SW480 (cell line): ENCODE measurements at places on chromosomes 12 and 14.

GRCh38 chr12:7117670-7118069 lies 8.7 kb upstream of the C1RL start:
- DNase-seq = no peak

- DNase-seq = no peak
These were observed 338.8 kb upstream of the SFSWAP start for GRCh38 chr12:131372171-131372475.

GRCh38 chr12:123114304-123115083 lies 36.4 kb downstream of the PITPNM2 start:
- DNase-seq = no peak

DNA sequence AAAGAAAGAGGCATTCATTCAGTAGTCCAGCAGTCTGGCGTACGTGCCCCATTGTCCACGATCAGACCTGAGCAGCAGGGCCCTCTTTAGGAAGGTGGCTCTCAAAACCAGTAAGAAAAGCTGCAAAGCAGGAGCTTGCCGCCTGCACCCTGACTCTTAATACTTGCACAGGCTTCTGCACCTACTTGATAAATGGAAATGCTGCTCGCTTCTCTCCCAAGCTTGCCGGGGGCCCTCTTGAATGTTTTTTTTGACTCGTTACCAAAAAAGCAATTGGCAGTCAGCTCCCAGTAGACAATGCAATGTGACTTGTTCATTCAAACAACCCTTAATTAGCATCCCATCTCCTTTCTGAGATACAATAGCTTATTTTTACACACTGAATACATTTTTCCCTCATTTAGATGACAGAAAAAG lies 27.2 kb upstream of the PTPRB start:
- no peak for DNase-seq

- DNase-seq = no peak
These were observed 6.7 kb downstream of the TAS2R43 start for GRCh38 chr12:11085419-11085818.

GRCh38 chr12:78494911-78495310 lies 369.7 kb upstream of the SYT1 start:
- DNase-seq = no peak

- DNase-seq = peak; percentile 95
These were observed 4.6 kb downstream of the AHNAK2 start for GRCh38 chr14:104973385-104974145.

DNA sequence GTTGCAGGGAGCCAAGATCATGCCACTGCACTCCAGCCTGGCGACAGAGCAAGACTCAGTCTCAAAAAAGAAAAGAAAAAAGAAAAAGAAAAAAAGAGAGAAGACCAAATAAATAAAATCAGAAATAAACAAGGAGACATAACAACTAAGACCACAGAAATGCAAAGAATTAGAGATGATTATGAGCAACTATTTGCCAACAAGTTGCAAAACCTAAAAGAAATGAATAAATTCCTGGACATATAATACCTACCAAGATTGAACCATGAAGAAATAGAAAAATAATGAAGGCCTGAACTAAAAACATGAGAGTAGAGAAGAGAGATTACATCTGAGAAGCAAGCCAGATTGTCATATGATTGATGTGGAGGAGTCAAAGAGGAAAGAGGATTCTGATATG lies 17.6 kb upstream of the EPS8 start:
- no peak for DNase-seq

GRCh38 chr14:61512026-61512834 lies 183.1 kb upstream of the HIF1A start:
- peak; percentile 66 for DNase-seq

DNA sequence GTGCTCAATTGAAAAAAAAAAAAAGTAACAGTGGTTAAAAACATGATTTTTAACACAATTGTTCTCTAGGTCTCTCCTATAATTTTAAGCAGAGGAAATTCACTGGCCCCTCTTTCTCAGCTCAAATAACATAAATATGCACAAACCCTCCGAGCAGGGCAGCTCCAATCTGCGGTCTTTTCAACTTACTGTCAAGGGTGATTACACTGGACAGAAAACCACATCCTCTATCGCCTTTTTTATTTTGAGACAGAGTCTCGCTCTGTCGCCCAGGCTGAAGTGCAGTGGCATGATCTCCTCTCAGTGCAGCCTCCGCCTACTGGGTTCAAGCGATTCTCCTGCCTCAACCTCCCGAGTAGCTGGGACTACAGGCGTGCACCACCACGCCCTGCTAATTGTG lies 16.5 kb upstream of the GABARAPL1 start:
- no peak for DNase-seq

DNA sequence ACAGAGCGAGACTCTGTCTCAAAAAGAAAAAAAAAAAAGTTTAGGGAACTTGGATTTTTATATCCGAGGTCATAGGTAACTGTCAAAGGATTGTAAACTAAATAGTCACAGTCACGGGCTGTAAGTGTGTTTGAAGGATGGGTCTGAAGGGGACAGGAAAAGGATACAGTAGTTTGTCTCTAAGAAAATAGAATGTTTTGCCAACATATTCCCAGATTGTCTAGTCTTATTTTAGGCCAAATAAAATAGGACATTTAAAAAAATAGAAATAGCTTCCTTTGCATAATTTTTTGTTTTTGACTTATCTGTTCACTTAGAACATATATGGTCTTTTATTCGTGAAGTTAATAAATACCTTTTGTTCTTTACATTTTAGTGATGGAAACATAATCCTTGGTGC lies 24.2 kb upstream of the REP15 start:
- DNase-seq = no peak

GRCh38 chr14:75871181-75871880 lies 110.5 kb downstream of the TGFB3 start:
- DNase-seq = peak; percentile 42

- DNase-seq = no peak
These were observed 25.1 kb downstream of the CPNE8 start for GRCh38 chr12:38880288-38880687.

DNA sequence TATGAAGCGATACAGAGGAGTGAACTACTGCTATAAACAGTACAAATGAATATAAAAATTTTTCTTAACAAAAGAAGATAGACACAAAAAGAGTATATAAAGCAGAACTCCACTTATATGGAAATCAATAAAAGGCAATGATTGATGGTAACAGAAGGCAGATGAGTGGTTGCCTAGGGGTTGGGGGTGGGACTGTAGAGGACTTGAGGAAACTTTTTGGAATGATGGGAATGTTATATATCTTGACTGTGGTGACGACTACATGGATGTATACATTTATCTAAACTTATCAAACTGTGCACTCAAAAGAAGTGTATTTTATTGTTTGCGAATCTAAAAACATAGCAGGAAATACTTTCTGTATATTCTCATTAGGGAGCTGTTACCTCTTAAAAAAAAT lies 89.1 kb downstream of the PTCSC3 start:
- no peak for DNase-seq

DNA sequence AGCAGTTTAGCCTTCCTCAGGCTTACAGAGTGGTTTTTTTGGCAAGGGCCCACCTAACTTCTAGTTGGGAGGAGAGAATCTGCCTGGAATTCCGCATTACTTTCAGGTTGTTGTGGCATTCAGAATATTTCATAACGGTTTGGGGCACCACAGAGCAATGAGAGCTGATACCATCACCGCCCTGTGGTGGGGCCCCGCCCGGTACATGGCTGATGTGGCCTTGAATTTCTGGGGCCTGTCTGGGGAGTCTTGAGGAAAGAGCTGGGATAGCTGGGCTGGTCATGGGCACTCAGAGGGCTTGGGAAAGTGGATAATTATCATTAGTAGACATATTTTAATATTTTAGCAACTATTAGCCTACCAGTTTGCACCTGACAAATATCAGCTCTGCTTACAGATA lies 4.2 kb downstream of the TESPA1 start:
- DNase-seq = no peak

- no peak for DNase-seq
These were observed 41.2 kb downstream of the APOBEC1 start for GRCh38 chr12:7624478-7624877.

- DNase-seq = no peak
These were observed 80.0 kb downstream of the ATXN2 start for GRCh38 chr12:111519083-111519482.

- peak; percentile 34 for DNase-seq
These were observed 645 bp downstream of the JDP2 start for GRCh38 chr14:75428230-75429104.

DNA sequence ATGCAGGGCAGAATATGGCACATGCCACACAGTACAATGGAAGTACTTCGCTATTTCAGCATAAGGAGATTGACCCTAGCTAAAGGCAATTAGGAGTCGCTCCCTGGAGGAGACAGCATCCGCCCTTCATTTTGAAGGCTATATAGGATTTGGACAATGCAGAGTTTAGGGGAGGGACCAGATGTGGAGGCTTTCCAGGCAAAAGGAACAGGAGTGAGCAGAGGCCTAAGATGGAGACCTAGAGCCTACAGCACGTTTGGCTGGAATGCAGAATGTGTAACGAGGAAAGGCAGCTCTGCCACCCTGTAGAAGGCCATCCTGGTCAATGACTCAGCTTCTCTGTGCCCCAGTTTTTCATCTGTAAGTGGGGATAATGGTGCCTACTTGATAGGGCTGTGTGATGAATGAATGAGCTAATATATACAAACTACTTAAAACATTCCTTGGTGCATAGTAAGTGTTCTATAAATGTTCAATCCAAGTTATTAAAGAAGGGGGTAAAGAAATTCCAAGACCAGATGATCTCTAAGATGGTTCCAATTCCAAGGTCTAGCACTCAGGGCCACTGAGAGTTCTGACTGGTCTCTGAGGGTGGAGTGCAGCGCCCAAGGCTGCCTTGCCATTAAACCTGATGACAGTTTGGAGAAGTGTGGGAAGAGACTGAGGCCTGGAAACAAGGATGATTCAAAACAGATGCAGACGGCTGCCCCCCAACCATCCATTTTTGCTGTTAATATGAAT lies 54.3 kb upstream of the FRMD6 start:
- no peak for DNase-seq

DNA sequence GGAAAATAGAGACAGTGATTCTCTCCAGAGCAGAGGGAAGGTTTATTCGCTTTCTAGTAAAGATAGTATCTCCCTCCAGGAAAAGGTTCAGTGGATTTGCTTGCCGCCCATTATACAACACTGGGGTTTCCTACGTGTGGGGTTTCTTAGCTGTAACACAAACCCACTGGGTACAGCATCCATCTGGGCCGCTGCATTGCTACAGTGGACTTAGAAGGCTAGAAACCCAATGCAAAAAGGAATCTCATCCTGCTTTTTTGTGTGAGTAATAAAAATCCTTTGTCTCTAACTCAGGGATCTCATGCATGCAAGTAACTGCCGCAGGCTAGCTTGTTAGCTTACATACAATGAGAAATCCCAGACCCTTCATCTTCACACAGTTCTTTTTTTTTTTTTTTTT lies 67.1 kb upstream of the BCL2L14 start:
- DNase-seq = no peak

DNA sequence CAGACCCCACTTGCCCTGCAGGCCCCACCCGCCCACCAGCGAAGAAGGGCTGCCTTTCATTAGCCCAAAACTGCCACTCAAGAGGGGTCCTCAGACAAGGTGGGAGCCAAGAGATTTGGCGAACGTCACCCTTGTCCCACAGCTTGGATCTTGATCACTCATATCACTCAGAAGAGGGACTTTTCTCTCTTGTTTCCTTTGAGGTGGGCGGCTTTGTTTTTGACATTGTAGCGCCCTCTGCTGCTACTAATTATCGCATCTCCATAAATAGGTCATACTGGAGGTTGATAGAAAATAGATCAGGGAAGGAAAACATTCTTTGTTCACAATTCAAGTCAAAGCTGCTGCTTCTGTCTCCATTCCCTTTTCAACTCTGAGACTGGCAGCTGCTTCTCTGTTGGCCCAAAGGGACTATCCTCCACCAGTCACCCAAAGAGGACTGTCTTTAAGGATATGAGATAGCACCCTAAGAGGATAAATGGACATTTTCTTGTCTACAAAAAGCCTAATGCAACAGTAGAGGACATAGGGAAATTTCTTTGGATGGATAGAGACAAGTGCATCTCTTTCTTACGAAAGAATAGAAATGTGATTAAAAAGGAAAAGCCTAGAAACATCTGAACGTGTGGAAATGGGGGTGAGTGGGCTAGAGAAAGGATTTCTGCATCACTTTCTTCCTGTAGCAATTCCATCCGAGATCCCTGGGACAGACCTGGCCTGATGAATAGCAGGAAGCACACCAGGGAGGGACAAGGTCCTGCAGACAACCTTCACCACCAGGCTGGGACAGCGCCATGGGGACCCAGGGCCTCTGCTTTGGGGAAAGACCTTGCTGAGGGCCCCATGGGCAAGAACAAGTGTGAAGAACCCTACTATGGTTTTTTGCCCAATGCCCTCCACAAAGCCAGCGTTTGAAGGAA lies 115.8 kb downstream of the DAD1 start:
- peak; percentile 67 for DNase-seq

GRCh38 chr12:41439801-41440200 lies 251.7 kb downstream of the PDZRN4 start:
- no peak for DNase-seq

GRCh38 chr12:54736549-54736948 lies 88.4 kb upstream of the DCD start:
- no peak for DNase-seq

DNA sequence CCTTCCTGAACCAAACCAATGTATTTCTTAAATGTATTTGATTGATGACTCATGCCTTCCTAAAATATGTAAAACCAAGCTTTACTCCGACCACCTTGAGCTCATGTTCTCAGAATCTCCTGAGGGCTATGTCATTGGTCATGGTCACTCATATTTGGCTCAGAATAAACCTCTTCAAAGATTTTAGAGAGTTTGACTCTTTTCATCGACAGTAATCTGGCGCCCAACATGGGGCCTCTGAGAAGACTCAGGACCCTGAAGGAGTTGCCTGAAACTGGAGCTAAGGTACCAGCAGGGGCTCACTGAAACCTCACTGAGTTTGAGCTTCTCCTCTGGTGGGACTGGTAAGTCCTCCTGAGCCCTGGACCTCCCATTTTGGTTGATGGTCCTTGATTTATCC lies 17.2 kb upstream of the PSMC1 start:
- DNase-seq = no peak

DNA sequence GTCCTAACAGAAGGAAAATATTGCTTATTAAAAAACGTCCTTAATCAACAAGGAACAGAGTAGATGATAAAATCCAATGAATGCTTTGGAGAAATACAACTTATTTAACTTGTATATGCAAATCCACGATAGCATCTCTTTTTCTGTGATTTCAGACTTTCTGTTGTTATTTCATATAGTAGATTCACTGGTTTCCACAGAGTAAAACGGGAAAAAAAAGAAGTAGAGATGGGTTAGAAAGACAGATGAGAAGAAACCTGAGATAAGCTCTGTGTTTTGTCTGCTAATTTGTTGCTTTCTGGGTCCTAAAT lies 447.7 kb downstream of the RERGL start:
- DNase-seq = no peak

DNA sequence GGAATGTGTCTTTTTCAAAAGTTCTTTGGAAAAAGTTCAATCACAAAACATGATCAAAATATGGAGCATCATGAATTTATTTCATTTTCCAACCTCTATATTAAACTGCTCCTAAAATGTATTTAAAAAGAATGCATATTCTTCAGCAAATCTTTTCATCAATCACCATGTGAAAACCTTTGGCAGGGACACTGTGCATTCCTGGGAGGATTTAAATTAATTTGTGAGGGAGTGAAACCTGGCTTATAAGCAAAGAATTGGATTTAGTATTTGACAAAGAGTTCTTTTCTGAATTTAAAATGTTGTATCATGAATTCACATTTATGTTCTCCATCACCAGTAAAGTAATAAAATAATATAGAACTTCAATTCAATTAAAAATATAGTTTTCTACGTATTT lies 38.2 kb downstream of the PAWR start:
- no peak for DNase-seq
